ENCODE measurements at places on chromosomes 3 and 15. TPM values are rescaled to one million over a fixed set of nuclear protein-coding genes. Genes with fewer than 3 reads are reported as not detected.

The RAB27A gene
- total RNA-seq: 7.8 TPM

The ATP13A5 gene
- not detected for total RNA-seq

The ANKDD1A gene
- total RNA-seq: 3.9 TPM

The NEIL1 gene
- total RNA-seq: 3.2 TPM

The SPATA12 gene
- total RNA-seq: not detected

The PLA1A gene
- not detected for total RNA-seq

The WWTR1 gene
- 47.7 TPM for total RNA-seq

The GUCA1C gene
- not detected for total RNA-seq

The CD200R1 gene
- under 0.01 TPM for total RNA-seq

The WDR53 gene
- total RNA-seq: 5.5 TPM

The ACTRT3 gene
- total RNA-seq: 5.2 TPM

The CCDC80 gene
- 158 TPM for total RNA-seq

The MED12L gene
- total RNA-seq: 0.32 TPM

The CFAP161 gene
- total RNA-seq: 0.86 TPM
